ENCODE measurements at places on chromosomes 11 and 22. TPM values are rescaled to one million over a fixed set of nuclear protein-coding genes. Genes with fewer than 3 reads are reported as not detected.

The SCGB1D2 gene
- total RNA-seq, result not detected

The OR2AG2 gene
- not detected for total RNA-seq

GRCh38 chr22:47552024-47552423 lies 789.6 kb downstream of the TBC1D22A start:
- no peak for DNase-seq

The THRSP gene
- not detected for total RNA-seq

GRCh38 chr11:96393753-96394348 lies 4.0 kb downstream of the JRKL start:
- no peak for DNase-seq

DNA sequence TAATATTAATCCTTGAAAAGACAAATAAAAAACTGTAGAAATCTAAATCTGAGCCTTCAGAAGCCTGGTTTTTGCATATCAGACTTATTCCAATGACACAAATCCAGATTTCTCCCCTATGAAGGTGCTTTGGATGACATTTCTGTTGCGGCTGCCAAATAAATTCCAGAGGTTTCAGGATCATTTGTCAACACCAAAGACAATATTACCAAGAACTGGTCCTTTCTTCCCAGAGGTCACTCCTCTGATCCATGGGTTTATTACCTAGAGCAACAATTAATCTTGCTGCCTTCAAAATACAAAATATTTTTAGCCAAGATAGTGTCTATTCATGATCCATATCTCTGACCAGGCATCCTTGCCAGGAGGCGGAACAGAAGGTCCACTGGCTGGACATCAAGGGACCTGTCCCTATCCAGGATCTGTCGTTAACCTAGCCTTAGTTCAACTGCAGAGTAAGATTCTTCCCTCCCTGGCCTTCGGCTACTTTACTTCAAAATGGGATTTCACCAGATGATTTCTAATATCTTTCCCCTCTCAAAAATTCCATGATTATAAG lies 4.9 kb downstream of the CADM1 start:
- DNase-seq, result no peak

The MMP27 gene
- not detected for total RNA-seq

- no peak for DNase-seq
Measured at GRCh38 chr11:37343290-37343689, 745.3 kb upstream of the RAG2 start.

The OR5M11 gene
- total RNA-seq, result not detected
